Large intestine (tissue), 12 donors: ENCODE measurements at places on chromosomes 16 and 17. TPM values are rescaled to one million over a fixed set of nuclear protein-coding genes. Genes with fewer than 3 reads are reported as not detected.

DNA sequence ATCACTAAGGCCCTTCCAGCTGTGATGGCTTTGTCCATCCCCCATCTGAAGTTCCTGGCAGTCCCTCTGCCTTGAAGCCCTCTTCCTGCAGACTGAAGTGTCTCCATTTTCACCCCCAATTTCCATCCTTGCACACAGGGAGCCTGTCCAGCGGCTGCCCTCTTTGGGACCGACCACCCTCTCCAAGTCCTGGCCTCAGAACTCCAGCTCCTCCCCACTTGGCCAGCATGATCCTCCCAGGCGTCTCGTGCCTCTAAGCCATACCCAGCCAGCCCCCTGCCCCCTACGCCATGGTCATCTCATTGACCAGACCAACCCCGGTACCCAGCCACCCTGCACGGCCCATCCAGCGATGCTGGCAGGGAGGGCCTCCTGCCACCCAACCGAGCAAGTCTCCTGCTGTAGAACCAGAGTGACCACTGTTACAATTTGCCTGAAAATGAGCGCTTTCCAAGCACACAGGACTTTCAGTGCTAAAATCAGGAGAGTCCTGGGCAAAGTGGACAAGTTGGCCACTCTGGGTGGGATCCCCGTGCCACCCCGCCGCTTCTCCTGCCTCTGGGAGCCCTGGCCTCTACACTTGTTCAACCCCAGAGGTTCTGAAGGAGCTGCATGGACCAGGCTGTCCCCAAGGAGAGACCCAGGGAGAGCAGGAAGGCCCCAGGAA, 362.0 kb downstream of the SEC14L1 start:
- DNase-seq: no peak

DNA sequence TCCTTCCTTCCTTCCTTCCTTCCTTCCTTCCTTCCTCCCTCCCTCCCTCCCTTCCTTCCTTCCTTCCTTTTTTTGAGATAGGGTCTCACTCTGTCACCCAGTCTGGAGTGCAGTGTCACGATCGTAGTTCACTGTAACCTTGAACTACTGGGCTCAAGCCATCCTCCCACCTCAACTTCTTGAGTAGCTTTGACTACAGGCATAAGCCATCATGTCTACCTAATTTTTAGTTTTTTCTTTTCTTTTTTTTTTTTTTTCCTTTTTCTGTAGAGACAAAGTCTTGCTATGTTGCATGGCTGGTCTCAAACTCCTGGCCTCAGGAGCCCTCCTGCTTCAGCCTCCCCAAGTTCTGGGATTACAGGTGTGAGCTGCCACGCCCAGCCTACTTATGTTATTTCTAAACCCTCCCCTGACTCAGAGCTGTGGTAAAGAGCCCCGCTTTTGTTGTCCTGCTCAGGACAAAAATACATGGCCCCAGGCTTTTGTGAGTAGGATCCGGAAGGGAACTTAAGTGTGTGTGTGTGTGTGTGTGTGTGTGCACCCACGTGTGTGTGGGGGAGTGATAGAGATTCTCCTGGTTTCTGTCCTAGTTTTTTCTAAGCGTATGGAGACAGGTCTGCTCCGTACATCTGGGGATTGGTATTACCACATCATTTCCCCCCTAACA, 67.1 kb downstream of the PRKCB start:
- DNase-seq: no peak

DNA sequence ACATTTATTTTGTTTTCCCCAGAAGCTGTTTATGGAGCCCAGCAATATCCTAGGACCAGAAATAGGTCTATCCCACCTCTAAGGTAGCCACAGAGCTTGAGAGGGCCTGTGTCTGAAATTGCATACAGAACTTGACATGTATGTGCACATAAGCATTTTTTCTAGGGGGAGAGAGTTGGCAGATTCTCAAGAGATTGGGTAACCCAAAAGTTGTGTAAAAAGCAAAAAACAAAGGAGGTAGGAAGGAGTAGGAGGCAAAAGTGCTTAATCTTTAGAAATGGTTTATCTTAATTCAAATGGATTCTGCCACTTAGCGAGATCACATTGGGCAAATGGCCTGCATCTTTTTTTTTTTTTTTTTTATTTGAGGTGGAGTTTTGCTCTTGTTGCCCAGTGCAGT, 3.5 kb downstream of the PLK1 start:
- no peak for DNase-seq

DNA sequence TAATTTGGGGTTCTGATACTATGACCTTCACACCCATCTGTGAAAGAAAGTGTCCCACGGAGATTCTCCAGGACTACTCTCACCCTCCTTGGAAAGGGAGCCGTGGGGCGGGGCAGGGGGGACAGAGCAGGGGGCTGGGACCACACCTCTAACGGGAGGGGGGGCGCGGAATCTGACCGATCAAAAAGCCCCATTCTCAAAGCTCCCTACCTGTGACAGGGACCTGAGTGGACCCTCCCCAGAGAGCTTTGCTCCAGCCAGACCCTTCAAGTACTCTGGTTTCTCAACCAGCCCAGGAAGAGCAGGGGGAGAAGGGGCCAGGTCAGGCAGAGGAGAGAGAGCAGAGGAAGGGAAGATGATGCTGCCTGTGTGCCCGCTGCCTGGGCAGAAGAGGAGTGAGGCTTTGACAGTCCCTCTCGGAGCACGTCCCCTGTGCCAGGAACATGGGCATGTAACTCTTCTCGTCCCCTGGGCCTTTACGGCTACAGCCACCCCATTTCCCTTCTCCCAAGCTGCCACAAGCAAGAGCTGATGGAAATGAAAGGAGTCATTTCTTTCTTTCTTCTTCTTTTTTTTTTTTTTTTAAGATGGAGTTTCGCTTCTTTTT, 682 bp downstream of the XAF1 start:
- DNase-seq: no peak

DNA sequence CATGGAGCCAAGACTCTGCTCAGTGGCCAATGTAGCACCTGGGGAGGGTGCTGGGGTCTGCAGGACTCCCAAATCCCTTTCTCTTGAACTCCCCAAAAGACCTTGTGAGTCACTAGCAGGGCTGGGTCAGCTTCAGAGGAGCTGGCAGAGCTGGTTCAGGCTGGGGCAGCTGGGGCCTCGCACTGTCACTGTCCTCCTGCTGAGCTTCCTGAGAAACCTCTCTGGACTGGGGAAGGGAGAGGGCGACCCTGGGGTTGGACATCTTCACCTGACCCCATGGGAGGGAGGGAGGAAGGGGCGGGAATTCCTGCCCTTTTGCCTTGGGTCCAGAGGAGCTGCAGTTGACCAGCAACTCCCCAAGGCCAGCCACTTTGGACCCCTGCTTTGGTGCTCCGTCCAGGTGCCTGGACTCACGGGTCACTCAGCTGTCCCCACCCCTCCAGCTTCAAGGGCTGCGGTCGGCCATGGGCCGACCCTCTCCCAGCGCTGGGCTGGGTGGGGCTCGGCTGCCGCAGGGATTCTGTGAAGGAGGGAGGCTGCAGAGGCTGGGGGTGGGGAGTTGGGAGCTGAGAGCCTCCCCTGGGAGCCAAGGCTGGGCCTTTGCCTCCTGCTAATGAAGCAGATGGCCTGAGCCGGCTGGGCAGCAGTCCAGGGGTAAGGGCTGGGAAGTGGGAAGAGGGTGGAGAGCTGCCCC, 9.2 kb downstream of the FMNL1 start:
- DNase-seq: no peak

- DNase-seq: peak; percentile 72
These were observed 336.7 kb upstream of the ZFHX3 start for GRCh38 chr16:73384506-73385089.

- DNase-seq: no peak
These were observed 23.0 kb downstream of the METTL22 start for GRCh38 chr16:8644211-8645140.

DNA sequence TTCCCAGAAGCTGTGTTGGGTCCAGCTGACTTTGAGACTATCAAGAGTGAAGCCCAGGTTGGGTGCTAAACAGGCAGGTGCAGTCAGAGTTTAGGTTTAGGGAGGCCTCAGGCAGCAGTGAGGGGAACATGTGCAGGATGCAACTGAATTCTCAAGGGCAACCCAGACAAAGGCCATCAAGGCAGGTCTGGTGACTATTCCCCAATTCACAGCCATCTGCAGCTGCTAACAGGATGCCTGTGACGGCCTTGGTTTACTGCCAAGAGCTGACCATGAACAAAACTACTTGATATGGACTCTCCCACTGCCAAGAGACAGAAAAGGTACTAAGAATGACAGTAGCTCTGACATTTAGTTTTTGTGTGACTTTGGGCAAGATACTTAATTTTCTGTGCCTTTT, 45.2 kb upstream of the BCAR1 start:
- no peak for DNase-seq

TVP23A gene
- polyA plus RNA-seq: 3.5 TPM

MPP2 gene
- 3.4 TPM for polyA plus RNA-seq

SHBG gene
- polyA plus RNA-seq: 23.6 TPM

TSNAXIP1 gene
- polyA plus RNA-seq: 1.5 TPM

TAT gene
- 0.22 TPM for polyA plus RNA-seq

TPSD1 gene
- 0.06 TPM for polyA plus RNA-seq

CRISPLD2 gene
- polyA plus RNA-seq: 8.8 TPM

SLFN14 gene
- 0.21 TPM for polyA plus RNA-seq

HOXB6 gene
- polyA plus RNA-seq: 9.8 TPM

TANGO6 gene
- polyA plus RNA-seq: 4.5 TPM
